ENCODE measurements at places on chromosomes 5 and 9.

GRCh38 chr5:113203916-113204315 is 227.3 kb downstream of the DCP2 start:
- no peak for DNase-seq

- DNase-seq, result no peak
Measured at GRCh38 chr5:135761746-135762145, 72.7 kb upstream of the SLC25A48 start.

GRCh38 chr5:14342306-14342705 is 199.2 kb downstream of the TRIO start:
- no peak for DNase-seq

DNA sequence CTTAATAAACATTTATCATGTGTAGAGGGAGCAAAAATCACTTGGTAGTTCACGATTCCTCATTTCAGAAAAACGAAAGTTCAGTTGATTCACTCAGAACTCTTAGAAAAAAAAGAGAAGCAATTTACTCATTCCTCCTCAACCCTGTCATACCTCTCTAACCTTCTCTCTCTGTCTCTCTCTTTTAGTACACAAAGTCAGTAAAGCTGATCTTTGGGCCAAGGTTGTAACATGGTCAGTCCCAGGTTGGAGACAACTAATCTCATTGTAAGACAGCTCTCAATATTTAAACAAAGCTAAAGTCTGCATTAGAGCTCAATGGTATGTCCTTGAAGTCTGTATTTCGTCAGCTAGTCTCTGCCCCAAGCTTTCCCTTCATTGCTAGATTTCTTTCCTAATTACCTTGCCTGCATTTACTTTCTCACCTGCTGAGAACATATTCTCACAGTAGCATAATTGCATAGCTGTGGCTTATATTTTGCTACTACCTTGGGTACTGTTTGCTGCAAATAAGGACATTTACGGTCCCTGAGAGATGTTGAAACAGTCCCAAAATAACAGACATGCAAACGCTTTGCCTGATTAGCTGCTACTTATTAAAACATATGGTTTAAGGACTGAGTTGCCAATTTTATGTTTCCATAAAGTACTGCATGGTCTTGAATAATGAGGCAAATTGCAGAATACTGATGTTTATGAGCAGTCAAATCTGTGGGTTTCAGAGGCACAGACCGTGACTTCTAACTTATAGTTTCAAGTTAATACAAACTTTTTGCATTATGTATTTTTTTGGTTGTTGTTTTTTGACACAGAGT is 138.3 kb downstream of the GPBP1 start:
- no peak for DNase-seq

- DNase-seq, result no peak
Measured at GRCh38 chr9:109101810-109102209, 17.9 kb downstream of the TMEM245 start.

GRCh38 chr5:74367241-74367733 is 273.2 kb downstream of the ENC1 start:
- no peak for DNase-seq

GRCh38 chr5:123154886-123155445 is 65.9 kb downstream of the PRDM6 start:
- no peak for DNase-seq

DNA sequence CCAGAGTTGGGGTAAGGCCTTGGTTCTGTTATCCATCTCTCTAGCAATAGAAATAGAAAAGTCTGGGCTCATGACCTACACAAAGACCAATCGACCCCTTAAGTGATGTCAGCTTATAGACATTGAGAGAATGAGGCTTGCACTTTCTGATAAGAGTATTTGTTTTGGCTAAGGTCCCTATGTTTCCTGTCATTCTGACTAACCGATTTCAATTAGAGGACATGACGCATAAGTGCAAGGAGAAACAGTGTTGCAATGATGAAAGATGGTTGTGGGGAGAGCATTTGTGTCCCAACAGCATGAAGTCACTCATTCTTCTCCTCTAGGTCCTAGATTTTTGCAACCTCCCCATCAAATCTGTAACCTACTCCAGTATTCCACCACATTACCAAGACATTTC is 255.1 kb downstream of the MAT2B start:
- DNase-seq, result no peak

GRCh38 chr9:124220946-124221451 is 36.8 kb upstream of the NEK6 start:
- no peak for DNase-seq

- DNase-seq, result no peak
Measured at GRCh38 chr9:89278997-89279739, 31.8 kb upstream of the CKS2 start.

GRCh38 chr9:120256146-120256545 is 323.8 kb downstream of the CDK5RAP2 start:
- DNase-seq, result no peak

- no peak for DNase-seq
Measured at GRCh38 chr5:148978370-148979082, 84.3 kb downstream of the SH3TC2 start.

- no peak for DNase-seq
Measured at GRCh38 chr9:134575103-134575900, 66.3 kb upstream of the COL5A1 start.

DNA sequence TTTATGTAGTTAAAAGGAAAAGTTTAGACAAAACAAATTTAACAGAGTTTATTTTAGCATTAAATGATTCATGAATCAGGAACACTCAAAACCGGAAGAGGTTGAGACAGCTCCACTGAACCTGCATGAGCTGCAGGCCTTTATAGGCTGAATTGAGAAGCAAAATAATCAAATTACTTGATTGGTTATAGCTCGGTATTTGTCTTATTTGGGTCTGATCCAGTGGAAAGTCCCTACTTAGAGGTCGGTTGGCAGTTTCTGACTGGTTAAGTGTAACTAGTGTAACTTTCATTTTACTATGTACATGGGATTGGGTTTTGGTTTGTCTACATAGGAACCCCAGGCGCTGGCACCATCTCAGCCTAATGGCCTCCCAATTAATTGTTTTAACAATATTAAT is 74.1 kb upstream of the PIK3R1 start:
- DNase-seq, result no peak

- no peak for DNase-seq
Measured at GRCh38 chr9:94584555-94584954, 9.1 kb downstream of the FBP2 start.

DNA sequence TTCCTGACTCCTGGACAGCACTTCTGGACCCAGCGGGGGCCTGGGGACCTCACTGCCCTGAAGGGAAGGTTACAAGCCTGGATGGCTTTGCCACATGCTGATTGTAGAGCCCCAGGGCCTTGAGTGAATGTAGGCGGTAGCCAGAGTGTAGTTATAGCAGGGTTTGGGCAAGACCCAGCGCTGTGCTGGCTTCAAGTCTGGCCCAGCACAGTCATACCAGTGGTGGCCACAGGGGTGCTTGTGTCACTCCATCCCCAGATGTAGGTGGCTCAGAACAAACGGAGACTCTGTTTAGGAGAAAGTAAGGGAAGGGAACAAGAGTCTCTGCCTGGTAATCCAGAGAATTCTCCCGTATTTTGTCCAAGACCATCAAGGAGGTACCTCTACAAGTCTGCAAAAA is 84.6 kb downstream of the STARD4 start:
- DNase-seq, result no peak

- no peak for DNase-seq
Measured at GRCh38 chr5:177372910-177373309, 11.3 kb upstream of the SLC34A1 start.

DNA sequence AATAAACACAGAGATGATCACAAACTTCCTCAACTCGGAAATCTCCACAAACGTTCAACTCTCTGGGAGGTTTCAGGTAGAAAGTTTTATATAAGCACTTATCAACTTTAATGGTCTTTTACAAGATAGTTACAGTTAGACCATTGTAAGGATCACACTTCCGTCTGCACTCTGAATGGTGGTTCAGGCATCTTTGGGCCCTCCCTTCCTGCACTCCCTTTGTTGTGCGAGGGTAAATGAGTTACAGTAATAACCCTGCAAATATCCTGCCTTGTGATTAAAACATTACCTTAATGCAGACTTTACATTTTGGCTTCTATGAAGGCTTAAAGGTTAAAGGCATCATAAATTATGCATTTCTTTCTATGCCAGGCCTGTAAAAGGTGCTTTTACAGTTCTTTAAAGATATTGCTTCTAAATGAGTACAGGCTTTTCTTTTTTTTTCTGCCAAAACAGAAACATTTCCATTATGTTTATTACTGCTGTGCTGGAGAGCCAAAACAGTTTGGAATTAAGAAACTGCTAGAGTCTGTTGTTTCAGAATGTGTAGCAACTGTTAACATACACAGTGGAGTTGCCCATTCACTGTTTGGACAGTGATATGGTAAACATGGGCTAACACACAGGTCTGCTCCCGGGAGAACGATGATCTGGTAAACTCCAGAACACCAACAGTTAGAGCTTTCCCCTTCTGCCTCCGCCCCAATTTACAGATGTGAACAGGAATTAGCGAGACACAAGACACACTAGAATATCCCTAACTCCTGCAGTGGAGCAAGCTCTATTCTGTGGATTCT is 1.1 kb downstream of the PRUNE2 start:
- no peak for DNase-seq

GRCh38 chr5:6236858-6237481 is 141.4 kb downstream of the MED10 start:
- DNase-seq, result no peak

DNA sequence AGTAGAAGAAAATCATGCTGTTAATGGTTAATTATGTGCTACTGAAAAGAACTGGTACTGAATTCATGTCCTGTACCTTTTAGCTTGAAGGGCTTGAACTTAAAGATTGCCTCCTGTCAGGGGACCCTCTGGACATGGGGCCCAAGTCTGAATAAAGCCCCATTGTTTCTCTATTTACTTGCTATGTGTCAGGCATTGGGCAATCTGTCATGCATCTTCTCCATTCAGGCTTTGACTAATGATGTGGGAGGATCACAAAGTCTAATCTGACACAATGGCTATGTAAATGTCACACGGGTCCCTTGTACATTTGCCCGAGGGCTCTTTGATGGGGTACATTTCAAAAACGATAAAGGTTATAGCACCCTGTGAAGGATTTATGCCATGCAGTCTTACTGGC is 64.0 kb upstream of the TUSC1 start:
- DNase-seq, result no peak

GRCh38 chr9:120928015-120928482 is 1.5 kb upstream of the TRAF1 start:
- DNase-seq, result no peak

- no peak for DNase-seq
Measured at GRCh38 chr9:34996905-34997279, 7.3 kb downstream of the DNAJB5 start.

GRCh38 chr5:154683101-154683880 is 71.9 kb upstream of the LARP1 start:
- no peak for DNase-seq

DNA sequence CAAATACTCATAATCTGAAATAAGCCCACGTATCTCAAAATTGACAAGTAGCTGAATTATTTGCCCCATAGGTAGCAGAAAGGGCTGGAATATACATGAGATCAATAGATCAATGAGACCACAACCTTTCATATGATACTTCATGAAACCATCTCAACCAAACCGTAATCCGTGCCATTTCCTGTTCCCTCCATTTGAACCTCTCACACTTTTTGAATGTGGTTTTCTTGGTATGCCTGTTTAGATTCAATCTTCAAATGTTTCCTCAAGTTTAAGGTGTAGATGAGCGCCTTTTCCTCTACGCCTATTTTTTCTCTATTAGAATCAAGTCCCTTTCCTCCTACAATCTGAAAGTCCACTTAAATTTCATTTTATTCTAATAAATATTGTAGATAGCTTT is 805.5 kb downstream of the EFNA5 start:
- DNase-seq, result no peak

- DNase-seq, result no peak
Measured at GRCh38 chr5:172743112-172743959, 27.7 kb downstream of the DUSP1 start.

- DNase-seq, result no peak
Measured at GRCh38 chr9:94951324-94952135, 225.0 kb downstream of the AOPEP start.

GRCh38 chr9:122051351-122052321 is 41.5 kb downstream of the TTLL11 start:
- DNase-seq, result no peak

DNA sequence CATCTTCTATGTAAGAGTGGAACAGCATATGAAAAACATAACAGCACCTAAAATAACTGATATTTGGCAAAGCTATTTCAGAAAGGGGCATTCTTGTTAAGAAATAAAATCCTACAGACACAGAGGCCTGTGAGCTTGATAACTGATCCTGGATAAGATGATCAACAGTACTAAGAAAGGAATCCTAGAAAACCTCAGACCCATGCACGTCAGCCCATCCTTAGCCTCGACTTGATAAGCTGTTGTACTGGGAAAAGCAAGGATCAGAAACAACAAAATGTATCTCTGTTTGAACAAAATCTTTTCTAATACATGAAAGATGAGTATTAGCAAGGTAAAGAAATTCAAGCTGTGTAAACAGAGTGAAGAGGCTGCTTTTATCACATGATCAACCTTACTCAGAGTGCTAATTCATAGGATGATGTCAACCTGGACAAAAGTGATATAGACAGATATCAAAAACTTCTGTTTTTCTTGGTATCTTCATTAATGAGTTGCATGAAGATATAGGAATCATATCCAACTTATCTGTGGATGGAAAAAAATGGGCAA is 15.2 kb downstream of the LIFR start:
- DNase-seq, result no peak

GRCh38 chr5:135391116-135391868 is 7.7 kb downstream of the MACROH2A1 start:
- no peak for DNase-seq

DNA sequence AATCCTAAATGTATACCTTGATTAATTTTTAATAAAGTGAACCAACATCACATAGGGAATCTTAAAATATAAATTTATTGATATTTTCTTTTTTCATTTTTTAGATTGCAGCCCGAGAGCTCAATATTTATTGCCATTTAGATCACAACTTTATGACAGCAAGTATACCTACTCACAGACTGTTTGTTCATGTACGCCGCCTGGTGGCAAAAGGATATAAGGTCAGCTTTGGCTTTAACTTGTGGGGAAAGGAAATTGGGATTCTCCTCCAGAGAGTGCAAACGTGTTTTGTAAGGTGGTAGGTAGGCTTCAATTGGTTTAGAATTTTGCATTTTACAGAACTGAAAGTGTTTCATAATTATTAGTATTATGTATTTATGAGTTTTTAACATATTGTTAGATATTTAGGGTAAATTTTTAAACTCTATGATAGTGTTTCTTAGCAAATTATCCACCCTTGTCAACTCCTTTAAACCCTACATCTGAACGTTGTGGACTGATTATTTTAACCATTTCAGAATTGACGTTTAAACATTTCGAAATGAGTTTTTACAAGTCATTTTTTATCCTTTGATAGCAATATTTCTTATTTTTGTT is 17.5 kb upstream of the DHFR start:
- no peak for DNase-seq

- DNase-seq, result no peak
Measured at GRCh38 chr5:161023551-161023950, 171.5 kb upstream of the ATP10B start.

DNA sequence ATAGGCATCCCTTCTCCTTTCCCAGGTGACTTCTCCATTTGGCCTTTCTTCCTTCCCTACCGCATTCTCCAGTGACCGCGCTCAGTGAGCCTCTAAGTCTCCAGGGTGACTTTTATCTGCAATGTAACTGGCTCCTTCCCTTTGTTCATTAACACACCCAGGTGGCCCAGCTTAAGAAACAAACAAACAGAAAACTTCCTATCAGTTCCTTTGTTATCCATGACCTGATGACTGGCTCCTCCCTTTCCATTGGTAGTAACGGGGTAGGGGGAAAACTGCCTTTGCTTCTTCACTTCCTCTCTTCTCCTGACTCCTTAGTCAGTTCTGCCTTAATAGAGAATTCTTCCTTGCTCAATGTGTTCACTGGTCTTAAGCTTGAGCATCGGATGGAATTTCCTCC is 7.0 kb upstream of the SH3GL2 start:
- DNase-seq, result no peak

All from anterior cingulate cortex (tissue), 58 donors.